ENCODE measurements at places on chromosomes 3 and 15. TPM values are rescaled to one million over a fixed set of nuclear protein-coding genes. Genes with fewer than 3 reads are reported as not detected.

DNA sequence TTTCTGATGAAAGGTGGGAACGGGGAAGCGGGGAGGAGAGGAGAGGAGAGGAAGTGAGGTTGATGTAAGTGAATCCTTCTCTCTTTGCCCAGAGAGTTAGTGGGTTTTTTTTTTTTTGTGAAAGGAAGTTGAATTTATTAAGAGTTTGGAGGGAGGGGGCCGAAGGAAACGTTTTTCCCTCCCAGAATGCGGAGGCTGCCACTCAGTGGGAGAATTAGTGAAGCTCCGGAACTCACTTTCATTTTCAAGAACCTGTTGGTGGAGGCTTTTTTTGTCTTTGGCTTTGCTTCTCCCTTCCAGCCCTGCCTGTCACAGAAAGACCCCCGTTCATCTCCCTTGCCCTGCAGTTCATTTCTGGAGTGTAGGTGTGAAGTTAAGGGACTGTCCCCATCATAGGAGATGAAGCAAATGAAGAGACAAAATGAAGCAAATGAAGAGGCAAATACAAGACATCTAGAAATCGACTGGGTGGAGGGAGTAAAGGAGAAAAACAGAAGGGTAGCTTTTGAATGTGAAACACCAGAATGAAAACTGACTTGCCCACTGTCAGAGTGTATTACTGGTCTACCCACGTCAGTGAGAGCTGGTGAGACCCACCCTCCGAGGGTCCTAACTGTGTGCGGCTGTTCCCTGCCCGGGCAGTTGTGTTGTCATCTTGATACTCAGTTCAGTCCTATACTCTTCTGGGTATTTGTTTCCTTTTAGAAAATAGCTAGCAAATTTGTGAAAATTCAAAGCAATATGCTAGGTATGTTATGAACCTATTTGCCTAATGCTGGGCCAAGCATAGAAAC is 91.5 kb downstream of the ITPR1 start:
- no peak for DNase-seq

DNA sequence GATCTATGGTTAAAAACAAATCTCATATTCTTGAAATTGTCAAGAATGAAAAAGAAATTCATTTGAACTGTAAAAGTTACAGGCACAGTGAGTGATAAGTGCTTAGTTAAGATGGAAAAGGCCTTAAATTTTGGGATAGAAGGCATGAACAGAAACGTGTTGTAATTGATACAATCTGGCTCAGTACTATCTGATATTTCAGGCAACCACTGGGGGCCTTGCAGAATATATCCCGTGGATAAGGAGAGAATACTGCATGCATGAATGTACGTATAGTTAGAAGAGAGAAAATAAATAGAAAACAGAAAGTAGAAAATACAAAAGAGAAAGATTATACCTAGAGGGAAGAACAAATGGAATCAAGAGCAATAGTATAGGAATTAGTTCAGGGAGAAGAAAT is 741.4 kb upstream of the CCDC54 start:
- DNase-seq = no peak

Gene GATM
- 132 TPM for total RNA-seq

Gene NMB
- total RNA-seq = 1.2 TPM

Gene CISH
- 10.0 TPM for total RNA-seq

DNA sequence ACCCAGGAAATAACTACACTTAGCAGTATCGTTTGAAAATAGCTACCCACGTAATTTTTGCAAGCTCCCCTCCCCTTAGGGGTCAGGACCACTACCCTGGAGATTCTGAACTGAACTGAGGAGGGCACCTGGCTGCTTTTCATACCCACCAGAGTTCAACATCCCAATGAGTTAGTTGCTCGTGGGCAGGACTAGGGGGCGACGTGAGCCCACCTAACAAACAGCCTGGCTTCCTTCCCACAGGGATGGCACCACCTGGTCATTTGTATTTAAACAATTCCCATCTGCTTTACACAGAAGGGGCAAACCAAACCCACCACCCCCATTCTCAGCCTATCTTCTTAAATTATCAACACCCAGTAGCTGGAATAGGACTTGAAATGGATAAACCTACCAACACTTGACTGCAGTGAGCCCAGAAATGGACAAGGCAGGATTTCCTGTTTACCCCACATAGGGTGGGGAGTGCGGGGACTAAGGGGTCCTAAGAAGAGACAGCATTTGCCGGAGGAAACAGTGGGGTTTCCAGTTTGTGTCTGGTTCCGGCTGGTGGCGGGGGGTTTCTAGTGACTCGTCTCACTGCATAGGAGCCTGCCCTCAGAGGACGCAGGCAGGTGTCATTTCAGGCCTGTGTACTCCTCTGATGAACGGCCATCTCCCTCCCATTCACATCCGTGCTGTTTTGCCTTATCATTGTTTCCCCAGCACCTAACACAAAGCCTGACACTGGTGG is 11.6 kb upstream of the VGLL4 start:
- no peak for DNase-seq

Gene COL7A1
- total RNA-seq = 71.4 TPM

- DNase-seq = no peak
Measured at GRCh38 chr3:136381051-136381450, 130.9 kb downstream of the PCCB start.

GRCh38 chr3:38314112-38314763 is 32.1 kb downstream of the SLC22A14 start:
- no peak for DNase-seq

All from skin of body (tissue), 3 donors.